ENCODE measurements at places on chromosomes 6 and 20. TPM values are rescaled to one million over a fixed set of nuclear protein-coding genes. Genes with fewer than 3 reads are reported as not detected.

CPXM1 gene
- total RNA-seq, result 1.1 TPM

TPBG gene
- total RNA-seq, result not detected

CD93 gene
- 61.2 TPM for total RNA-seq

DNA sequence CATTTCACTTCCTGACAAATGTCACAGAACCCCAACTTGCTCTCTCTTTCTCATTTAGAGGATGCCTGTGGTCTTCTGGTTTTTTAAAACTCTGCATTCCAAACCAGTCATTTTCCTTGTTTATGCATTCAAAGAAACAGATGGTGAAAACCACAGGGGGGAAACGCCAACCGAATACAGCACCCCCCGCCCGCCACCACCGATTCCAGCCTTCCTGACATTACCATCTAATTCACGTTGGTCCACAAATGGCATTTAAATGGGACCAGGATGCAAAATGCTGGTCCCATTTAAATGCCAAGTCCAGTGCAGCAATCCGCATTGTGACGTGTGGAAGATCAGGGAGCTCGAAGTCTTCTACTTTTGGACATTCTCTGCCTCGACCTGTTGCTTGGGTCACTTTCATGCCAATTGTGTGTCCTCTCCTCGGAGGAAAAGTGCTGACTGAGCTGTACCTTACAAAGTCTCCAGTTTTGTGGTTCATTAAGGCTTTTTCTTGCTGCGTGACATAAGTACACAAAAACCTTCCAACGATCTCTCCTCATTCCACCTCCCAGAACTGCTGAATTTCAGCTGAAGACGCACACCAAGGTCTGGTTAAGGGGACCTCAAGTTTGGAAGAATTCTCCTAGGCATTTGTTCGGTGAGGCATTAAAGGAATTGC lies 35.8 kb downstream of the NEDD9 start:
- no peak overlapping the region for H3K27ac ChIP-seq
- H3K36me3 ChIP-seq, result no peaks in the 10 kb centered on the region
- peaks cover 23% of the 10 kb centered on the region for H3K4me1 ChIP-seq
- no peak for DNase-seq

KCNK16 gene
- not detected for total RNA-seq

DNA sequence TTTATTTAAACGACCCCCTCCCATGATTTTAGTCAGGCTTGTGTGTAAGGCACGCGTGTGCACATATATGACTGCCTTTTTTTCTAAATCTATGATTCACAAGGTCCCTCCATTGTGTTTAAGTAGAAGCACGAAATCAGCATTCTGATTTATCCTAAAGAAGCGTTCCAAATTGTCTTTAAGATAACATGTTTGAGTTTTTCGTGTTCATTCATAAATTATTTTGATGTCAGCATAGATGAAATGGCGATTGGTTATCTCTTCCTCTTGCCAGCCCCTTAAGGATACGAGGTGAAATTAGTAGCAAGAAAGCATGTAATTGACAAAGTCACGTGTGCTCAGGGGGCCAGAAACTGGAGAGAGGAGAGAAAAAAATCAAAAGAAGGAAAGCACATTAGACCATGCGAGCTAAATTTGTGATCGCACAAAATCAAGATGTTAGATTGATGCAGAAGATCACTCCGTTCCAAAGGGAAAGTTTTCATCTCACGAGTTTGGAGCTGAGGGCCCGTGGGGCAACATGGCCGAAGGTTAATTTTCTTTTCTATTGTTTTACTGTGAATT lies at the start of gene LIN28B:
Gene LIN28B, plus strand, starts transcription at position 377 of the 564 bp plus-strand sequence. Its CDS starts 144 bp downstream, at position 521.
- no peak for DNase-seq
- H3K27me3 ChIP-seq, result peaks cover 20% of the 10 kb centered on the region
- H3K27ac ChIP-seq, result no peak within 1 kb of the TSS
- no peak within 1 kb of the TSS for H3K4me3 ChIP-seq

- DNase-seq, result no peak
- no peaks in the 10 kb centered on the region for H3K36me3 ChIP-seq
- no peak overlapping the region for H3K27ac ChIP-seq
- no peaks in the 10 kb centered on the region for H3K4me1 ChIP-seq
- H3K27me3 ChIP-seq, result no peaks in the 10 kb centered on the region
These were observed 122.6 kb upstream of the MAP3K7 start for GRCh38 chr6:90709431-90709996.

GRCh38 chr6:19714434-19715166 lies 122.6 kb upstream of the ID4 start:
- no peaks in the 10 kb centered on the region for H3K27me3 ChIP-seq
- H3K4me3 ChIP-seq, result no peak overlapping the region
- DNase-seq, result no peak
- no peaks in the 10 kb centered on the region for H3K36me3 ChIP-seq
- no peak overlapping the region for H3K27ac ChIP-seq

- no peaks in the 10 kb centered on the region for H3K36me3 ChIP-seq
- DNase-seq, result no peak
- H3K4me3 ChIP-seq, result no peak overlapping the region
- H3K4me1 ChIP-seq, result no peaks in the 10 kb centered on the region
- H3K27ac ChIP-seq, result no peak overlapping the region
- H3K27me3 ChIP-seq, result no peaks in the 10 kb centered on the region
These were observed 74.1 kb upstream of the SALL4 start for GRCh38 chr20:51876313-51876940.

DNA sequence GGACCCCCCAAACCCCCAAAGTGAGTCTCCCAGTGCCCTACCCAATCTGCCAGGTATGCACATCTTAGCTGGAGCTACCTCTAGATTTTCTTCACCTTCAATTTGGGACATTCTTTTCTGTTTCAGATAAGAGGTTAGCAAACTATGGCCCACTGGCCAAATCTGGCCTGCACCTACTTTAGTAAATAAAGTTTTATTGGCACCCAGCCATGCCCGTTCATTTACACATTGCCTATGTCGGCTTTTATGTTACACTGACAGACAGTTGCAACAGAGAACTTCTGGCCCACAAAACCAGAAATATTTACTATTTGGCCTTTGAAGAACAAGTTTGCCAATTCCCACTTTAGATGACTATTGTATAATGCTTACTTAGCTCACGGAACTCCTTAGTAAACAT lies 55.9 kb upstream of the STX16 start:
- H3K27ac ChIP-seq, result no peak overlapping the region
- no peaks in the 10 kb centered on the region for H3K27me3 ChIP-seq
- H3K4me1 ChIP-seq, result no peaks in the 10 kb centered on the region
- H3K4me3 ChIP-seq, result no peak overlapping the region
- H3K36me3 ChIP-seq, result no peaks in the 10 kb centered on the region

GRCh38 chr6:148790404-148790803 lies 43.6 kb downstream of the UST start:
- H3K27ac ChIP-seq, result no peak overlapping the region
- H3K36me3 ChIP-seq, result no peaks in the 10 kb centered on the region
- no peak overlapping the region for H3K4me3 ChIP-seq

PPP1R3G gene
- not detected for total RNA-seq

OTOR gene
- not detected for total RNA-seq

C20orf141 gene
- total RNA-seq, result not detected

GRCh38 chr6:85620308-85620707 lies 22.4 kb downstream of the SYNCRIP start:
- H3K36me3 ChIP-seq, result peaks cover 33% of the 10 kb centered on the region
- no peak overlapping the region for H3K4me3 ChIP-seq
- no peaks in the 10 kb centered on the region for H3K27me3 ChIP-seq
- no peak overlapping the region for H3K27ac ChIP-seq
- DNase-seq, result no peak

DNA sequence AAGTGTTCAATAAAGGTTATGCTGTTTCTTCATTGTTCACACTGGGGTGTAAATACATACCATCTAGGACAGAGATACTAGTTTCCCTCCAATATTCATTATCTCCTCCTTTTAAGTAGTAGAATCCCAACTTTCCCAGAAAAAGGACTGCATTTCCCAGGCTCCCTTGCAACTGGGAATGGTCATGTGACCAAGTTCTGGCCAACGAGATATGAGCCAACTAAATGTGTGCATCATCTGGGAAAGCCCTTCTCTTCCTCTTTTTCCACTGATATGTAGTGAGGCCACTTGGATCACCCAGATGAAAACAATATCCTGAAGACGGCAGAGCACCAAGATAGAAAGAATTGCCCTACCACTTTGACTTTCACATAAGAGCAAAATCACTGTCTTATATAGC lies 97.9 kb upstream of the PTPRT start:
- no peaks in the 10 kb centered on the region for H3K36me3 ChIP-seq
- DNase-seq, result no peak
- no peak overlapping the region for H3K4me3 ChIP-seq

GRCh38 chr6:131980791-131981623 lies 29.8 kb upstream of the CCN2 start:
- no peak for DNase-seq
- H3K27me3 ChIP-seq, result no peaks in the 10 kb centered on the region
- H3K4me3 ChIP-seq, result no peak overlapping the region
- H3K4me1 ChIP-seq, result no peaks in the 10 kb centered on the region
- no peaks in the 10 kb centered on the region for H3K36me3 ChIP-seq

GRCh38 chr6:78850621-78851020 lies 16.7 kb upstream of the IRAK1BP1 start:
- DNase-seq, result no peak
- no peaks in the 10 kb centered on the region for H3K36me3 ChIP-seq
- H3K27ac ChIP-seq, result no peak overlapping the region
- no peak overlapping the region for H3K4me3 ChIP-seq
- H3K27me3 ChIP-seq, result no peaks in the 10 kb centered on the region

DNA sequence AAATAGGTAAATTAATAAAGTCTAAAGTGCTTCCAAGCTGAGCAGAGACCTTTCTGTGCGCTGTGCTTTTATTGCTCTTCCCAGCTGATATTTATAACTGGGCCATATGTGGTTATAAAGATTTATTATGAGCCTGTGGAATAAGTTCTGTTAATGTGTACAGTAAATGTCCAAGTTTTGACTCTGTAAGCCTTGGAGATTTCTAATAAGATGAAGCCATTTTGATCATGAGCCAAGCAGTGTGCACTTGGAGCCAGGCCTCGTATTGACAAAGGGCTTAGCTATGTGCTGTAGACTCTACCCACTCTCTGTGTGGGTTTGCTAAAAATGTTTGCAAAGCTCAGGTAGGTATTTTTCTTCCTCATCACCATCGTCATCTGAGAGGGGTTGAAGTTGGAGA lies 361.1 kb downstream of the FOXA2 start:
- no peaks in the 10 kb centered on the region for H3K36me3 ChIP-seq
- H3K27ac ChIP-seq, result no peak overlapping the region
- no peak for DNase-seq
- H3K4me1 ChIP-seq, result no peaks in the 10 kb centered on the region

DNA sequence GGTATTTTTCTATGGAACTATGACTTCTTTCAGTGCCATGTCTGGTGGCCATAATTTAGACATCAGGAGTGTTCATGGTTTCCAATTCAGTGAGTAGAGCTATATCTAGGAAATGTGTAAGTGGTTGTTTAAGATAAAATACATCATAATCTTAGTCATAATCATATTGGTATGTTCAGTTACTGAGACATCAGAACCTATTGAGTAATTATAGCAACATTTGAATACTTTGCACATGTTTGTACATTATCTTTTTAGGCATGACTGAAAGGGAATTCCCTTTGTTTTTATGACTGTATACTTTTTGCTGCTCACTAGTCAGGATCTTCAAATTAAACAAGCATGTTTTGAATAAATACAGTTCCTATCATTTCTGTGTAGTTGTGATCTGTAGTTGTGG lies 64.0 kb downstream of the STXBP5 start:
- no peaks in the 10 kb centered on the region for H3K27me3 ChIP-seq
- no peak overlapping the region for H3K4me3 ChIP-seq
- H3K27ac ChIP-seq, result no peak overlapping the region
- DNase-seq, result no peak
- no peaks in the 10 kb centered on the region for H3K36me3 ChIP-seq
- H3K4me1 ChIP-seq, result no peaks in the 10 kb centered on the region

DNA sequence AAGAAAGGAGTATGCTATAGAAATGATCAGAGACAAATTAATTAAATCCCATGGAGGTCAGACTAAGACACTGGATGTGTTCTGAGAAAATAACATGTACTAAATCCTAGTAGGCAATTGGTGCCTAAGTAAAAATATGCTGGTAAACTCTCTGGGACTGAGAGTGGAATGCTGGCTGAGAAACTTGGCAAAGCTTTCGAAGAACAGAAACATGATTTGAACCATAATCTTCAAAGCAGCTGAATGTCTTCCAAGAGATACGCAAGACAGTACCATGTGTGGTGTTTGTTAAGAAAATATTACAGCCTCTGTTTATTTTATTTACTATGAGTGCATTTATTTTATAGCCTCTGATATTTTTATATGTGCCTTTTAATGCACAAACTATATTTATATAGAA lies 55.2 kb downstream of the EFHC1 start:
- no peak overlapping the region for H3K27ac ChIP-seq
- H3K36me3 ChIP-seq, result no peaks in the 10 kb centered on the region
- H3K4me3 ChIP-seq, result no peak overlapping the region
- H3K4me1 ChIP-seq, result no peaks in the 10 kb centered on the region
- DNase-seq, result no peak

SUPT3H gene
- total RNA-seq, result 16.0 TPM

GTSF1L gene
- 1.4 TPM for total RNA-seq

DNA sequence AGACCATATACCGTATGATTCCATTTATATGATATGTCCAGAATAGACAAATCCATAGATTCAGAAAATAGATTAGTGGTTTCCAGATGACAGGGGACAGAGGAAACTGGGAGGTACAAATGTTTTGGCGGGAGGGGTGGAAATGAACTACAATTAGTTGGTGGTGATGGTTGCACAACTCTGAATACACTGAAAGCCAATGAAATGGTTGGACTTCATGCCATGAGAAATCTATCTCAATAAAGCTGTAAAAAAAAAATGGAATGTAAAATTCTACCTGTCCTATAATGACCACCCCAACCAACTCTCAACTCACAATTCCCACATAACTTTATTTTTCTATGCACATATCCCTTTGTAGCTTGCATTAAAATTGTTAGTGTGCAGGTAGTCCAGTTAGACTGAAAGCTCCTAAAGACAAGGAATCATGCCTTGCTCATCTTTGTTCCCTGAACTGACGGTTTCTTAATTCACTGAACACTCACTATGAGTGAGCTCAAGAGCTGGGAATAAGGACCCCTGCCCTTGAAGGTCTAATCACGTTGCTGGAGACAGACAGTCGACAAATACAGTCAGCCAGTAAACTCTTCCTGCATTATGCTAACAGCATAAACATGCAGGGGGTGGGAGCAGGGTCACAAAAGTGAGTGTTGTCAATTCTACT lies 1.4 kb downstream of the DCDC2 start:
- no peaks in the 10 kb centered on the region for H3K36me3 ChIP-seq
- no peak overlapping the region for H3K27ac ChIP-seq
- no peak for DNase-seq
- no peak overlapping the region for H3K4me3 ChIP-seq

GRCh38 chr6:24980507-24981385 lies 45.0 kb upstream of the RIPOR2 start:
- H3K36me3 ChIP-seq, result no peaks in the 10 kb centered on the region
- no peak for DNase-seq

Measured in naive thymus-derived CD4-positive, alpha-beta T cell (primary cell).